ENCODE measurements at places on chromosomes 13 and 19.

DNA sequence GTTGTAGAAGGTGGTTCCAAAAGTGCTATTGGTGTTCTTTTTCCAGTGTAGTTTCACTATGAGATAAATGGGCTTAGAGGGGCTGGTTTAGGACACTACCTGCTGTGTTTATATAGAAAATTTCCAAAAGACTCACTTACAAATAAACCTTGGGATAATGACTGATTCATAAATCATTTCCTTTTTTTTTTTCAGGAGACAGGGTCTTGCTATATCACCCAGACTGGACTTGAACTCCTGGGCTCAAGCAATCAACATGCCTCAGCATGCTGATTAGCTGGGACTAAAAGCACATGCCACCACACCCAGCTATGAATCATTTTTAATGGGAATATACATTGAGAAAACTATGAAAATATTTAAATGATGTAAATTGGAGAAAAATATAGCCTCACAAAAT is 376.6 kb downstream of the PCDH9 start:
- DNase-seq: no peak

DNA sequence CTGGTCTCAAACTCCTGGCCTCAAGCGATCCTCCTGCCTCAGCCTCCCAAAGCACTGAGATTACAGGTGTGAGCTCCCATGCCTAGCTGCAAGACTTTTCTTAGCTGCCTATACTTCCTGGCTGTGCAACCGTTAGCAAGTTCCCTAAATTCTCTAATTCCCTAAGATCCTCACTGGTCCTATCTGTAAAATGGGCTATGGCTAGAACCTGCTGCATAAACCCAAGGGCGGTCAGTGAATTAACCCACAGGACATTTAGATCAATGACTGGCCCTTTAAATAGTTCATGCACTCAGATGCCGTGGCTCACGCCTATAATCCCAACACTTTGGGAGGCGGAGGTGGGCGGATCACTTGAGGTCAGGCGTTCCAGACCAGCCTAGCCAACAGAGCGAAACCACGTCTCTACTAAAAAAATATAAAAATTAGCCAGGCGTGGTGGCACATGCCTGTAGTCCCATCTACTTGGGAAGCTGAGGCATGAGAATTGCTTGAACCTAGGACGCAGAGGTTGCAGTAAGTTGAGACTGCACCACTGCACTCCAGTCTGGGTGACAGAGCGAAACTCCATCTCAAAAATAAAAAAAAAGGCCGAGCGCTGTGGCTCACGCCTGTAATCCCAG is 4.1 kb upstream of the C19orf53 start:
- no peak for DNase-seq

DNA sequence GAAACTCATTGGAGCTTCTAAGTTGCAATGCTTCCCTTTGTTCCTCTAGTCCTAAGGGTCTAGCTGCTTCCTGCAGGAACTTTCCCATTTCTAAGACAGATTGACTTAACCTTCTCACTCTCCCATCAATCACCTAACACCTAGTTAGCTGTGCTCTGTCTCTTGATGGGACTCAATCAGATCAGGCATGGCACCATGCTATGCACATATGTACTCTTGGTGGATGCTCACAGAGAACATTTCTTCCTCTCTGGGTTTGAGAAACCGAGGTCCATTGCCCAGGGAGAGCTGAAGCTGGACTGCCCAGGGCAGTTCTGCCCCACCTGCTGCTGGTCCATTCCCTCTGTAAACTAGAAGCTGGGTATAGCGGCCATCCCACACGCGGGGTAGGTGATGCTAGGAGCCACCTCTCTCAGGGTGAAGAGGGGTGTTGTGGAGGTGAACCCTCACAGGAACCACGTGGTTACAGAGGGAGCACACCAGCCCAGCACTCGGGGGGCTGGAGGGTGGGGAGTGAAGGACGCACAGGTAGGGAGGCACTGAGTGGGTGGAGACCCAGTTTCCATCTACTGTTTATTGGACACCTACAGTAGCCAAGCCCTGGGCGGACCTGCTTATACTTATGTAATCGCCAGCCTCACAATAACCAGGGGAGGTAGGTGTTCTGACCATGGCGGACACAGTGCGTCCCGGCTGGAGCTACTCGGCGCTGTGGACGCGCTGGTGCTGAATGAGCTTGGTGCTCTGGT is 3.1 kb upstream of the UBE2M start:
- no peak for DNase-seq

- DNase-seq: no peak
Observed at GRCh38 chr19:51780270-51780669, 14.7 kb upstream of the FPR3 start.

- no peak for DNase-seq
Observed at GRCh38 chr13:59368693-59369092, 795.0 kb downstream of the DIAPH3 start.

DNA sequence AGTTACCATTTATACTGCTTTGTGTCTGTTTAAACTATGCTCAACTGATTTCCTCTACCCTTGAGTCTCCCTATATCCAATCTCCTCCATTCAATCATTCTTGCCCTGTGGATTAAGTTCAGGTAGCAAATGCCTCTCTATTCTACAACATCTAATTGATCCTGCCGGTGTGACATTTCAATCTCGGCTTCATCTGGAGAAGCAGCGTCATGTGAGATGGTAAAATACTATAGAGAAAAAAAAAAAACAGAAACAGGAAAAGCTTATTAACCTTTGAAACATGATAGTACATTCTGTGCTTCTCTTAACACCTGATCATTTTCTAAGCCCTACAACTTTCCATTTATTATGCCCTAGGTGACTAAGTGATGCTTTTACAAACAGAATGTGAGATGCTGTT is 89.4 kb downstream of the KCTD12 start:
- no peak for DNase-seq

GRCh38 chr13:41995946-41996345 is 35.0 kb upstream of the VWA8 start:
- DNase-seq: no peak

- DNase-seq: no peak
Observed at GRCh38 chr19:27972291-27973040, 1240.5 kb downstream of the UQCRFS1 start.

DNA sequence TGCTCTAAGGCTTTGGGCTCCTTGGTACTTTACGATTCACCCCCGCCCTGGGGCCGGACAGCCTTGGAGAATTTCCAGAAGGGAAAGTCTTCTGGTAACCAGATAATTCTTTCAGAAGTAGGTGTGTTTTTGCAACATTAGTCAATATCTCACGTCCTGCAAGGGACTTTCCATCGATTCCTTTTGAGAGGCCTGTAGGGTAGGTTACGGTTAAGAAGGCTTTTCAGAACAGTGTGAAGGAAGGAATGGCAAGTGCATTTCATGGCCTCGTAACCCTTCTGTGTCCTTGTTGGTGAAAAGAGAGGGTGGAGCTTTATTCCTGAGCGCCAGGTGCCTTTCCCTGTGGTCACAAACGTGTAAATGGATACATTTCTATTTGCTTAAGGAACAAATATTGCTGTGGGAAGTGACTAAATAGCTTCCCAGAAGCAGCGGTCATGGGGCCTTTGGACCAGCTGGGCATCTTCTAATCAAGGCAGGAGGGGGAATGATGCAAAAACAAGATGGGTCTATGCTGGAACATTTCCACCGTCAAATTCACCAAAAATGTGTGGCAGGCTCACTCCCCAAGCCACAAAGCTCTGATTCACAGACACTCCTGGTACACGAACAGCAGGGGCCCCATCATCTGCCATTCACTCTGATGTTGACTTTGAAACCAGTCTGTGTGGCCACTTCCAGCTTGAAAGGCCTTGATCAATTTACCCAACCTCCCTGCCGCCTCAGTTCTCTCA is 99.2 kb downstream of the ANKRD10 start:
- DNase-seq: no peak

- DNase-seq: no peak
Observed at GRCh38 chr13:98236197-98236596, 59.1 kb upstream of the RNF113B start.

DNA sequence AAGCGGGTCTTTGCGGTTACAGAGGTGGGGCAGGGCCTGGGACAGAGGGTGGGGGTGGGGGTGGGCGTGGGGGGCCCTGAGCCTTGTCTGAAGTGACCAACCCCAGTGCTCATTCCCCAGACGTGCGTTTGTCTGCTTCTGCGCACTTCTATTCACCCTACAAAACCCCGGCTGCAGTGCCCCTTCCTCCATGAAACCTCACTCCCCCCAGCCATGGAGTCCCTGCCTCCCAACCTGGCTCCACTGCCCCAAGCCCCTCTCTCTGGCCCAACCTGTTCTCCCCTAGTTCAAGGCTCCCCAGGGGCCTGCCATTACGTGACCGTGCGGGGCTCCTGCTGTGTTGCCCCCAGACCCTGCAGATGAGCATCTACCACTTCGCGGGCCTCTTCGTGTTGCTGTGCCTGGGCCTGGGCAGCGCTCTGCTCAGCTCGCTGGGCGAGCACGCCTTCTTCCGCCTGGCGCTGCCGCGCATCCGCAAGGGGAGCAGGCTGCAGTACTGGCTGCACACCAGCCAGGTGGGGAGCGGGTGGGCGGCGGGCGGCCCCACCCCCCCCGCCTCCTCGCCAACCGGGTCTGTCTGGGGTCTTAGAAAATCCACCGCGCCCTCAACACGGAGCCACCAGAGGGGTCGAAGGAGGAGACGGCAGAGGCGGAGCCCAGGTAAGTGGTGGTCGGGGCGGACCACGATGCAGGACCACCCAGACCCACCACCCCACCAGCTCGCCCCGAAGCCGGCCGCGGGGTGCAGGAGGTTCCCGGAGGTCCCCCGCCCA is 8.2 kb downstream of the GRIN3B start:
- DNase-seq: no peak

GRCh38 chr19:8212212-8212611 is 3.0 kb downstream of the CERS4 start:
- no peak for DNase-seq

GRCh38 chr19:50422397-50423278 is 3.9 kb downstream of the SPIB start:
- DNase-seq: no peak

GRCh38 chr19:46218160-46218559 is 11.4 kb upstream of the IGFL1 start:
- DNase-seq: no peak

DNA sequence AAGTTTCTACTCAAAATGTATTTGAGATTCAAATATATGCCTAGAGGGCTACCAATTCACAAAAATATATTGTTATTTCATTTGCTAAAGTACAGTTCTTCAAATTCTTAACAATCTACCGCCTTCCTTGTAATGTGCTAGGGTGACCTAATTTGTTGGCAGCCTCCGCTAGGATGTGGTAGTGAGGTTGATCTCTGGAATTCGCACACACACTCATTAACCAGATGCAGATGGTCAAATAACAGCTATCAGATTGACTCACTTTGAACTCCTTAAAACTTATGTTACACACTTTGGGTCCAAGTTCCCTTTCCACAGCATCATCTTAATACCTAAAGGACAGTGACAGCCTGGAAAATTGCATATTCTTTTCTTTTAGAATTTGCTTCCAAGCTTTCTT is 367.3 kb downstream of the DCT start:
- no peak for DNase-seq

DNA sequence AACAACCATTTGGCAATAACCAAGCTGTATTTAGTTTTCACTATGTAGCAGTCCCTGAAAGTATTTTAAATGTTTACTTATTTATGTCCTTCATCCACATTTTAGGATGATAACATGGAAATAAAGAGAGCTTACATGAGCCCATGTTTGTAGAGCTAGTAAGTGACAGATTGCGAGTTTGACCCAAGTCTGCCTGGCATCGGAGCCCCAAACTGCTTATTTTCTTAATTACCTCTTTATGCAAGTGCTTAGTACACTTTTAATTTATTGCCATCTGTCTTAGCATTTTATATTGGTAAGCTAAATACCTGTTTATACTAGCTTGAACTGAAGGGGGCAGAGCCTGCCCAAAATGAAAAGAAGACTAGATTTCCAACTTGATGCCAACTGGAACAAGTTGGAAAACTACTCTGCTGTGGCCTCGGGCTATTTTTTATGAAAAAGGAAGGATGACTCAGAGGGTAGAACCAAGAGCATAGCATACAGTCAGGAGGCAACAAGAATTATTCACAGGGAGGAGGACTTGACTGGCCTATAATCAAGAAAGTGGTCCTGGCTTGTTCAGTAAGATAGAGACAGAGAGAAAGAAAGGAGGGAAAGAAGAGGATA is 150.2 kb downstream of the NDFIP2 start:
- DNase-seq: no peak

DNA sequence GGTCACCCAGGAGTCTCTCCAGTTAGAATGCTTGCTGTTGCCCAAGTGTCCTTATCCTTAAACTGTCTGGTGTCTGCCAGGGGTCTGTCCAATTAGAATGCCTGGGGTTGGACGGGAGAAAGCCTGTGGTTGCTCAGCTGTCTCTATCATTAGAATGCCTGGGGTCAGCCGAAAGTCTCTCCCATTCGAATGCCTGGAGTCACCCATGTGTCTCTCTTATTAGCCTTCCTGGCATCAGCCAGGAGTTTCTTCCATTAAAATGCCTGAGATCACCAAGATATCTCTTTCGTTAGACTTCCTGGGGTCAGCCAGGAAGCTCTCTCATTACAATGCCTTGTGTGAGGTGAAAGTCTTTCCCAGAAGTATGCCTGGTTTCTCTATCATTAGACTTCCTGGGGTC is 1521.0 kb downstream of the UQCRFS1 start:
- DNase-seq: no peak

DNA sequence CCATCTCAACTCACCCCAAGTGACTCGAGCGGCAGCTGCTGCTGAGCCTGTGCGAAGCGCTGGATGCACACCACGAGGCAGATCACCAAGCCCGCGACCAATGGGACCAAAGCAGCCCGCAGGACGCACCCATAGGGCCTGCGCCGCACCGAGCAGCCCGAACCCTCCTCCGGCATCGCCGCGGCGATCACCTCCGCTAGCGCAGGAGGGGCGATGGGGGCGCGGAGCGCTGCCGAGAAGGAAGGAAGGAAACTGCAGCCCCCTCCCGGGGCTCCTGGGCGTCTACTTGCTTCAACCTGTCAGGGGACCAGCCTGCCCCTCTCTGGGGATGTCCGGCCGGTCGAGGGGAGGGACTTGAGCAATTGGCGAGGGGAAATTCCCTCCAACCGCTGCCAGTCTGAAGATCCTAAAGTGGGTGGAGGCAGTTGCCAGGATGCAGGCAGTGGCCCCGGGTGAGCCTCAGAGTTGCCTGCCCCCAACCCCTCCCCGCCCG is at the start of gene CD70:
TSS of gene CD70 (minus strand) at position 324 of the 493 bp plus-strand sequence. CDS start at position 176, 148 bp downstream.
- peak; percentile 73 for DNase-seq

- DNase-seq: peak; percentile 73
Observed at GRCh38 chr19:46944918-46945628, 74.6 kb upstream of the NPAS1 start.

DNA sequence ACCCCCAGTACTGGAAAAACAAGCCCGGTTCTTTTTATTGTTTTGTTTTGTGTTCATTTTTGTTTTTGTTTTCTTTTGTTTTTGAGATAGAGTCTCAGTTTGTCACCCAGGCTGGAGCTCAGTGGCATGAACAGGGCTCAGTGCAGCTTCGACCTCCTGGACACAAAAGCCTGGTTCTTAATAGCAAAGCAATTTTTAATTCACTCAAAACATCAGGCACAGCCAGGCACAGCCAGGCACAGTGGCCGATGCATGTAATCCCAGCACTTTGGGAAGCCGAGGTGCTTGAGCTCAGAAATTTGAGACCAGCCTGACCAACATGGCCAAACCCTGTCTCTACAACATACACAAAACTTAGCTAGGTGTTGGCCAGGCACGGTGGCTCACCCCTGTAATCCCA is 30.7 kb downstream of the INSR start:
- DNase-seq: no peak

GRCh38 chr19:14106840-14107239 is 10.7 kb downstream of the PRKACA start:
- DNase-seq: no peak

GRCh38 chr19:5929625-5930024 is 15.6 kb downstream of the CAPS start:
- DNase-seq: no peak
